Left colon (tissue), 2 donors: ENCODE measurements at places on chromosomes 5 and 9. TPM values are rescaled to one million over a fixed set of nuclear protein-coding genes. Genes with fewer than 3 reads are reported as not detected.

DNA sequence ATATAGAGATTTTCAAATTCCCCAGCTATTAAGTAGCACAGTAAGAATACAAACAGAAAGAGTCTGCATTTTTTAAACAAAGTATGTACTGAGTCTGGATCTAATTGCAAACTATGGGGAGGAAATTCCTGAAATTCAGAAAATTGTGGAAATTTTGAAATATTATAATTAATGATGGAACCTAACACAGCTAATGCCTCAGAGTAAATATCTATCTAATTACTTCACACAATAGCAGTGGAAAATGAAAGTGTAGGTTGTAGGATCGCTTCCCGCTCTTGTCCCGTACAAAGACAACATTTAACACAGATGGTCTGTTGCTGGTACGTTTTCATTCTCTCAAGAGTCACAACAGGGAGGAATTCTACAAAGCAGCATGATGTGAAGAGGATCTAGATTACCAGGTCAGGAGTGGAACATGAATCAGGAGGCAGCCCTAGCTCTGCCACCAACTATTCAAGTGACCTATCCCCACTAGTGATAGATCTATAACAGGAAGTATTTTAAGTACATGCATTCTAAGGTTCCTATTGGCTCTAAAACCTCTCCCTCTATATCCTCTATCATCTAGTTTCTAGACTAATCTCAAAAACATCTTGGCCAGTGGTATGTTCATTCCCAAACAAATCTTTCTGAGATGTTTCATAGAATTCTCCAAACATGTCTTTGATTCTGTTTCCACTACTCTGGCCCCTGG lies 58.9 kb upstream of the GRAMD2B start:
- no peak for DNase-seq

HK3 gene
- total RNA-seq = 4.4 TPM

- DNase-seq = no peak
These were observed 262.6 kb upstream of the MAP3K1 start for GRCh38 chr5:56552612-56553268.

DNA sequence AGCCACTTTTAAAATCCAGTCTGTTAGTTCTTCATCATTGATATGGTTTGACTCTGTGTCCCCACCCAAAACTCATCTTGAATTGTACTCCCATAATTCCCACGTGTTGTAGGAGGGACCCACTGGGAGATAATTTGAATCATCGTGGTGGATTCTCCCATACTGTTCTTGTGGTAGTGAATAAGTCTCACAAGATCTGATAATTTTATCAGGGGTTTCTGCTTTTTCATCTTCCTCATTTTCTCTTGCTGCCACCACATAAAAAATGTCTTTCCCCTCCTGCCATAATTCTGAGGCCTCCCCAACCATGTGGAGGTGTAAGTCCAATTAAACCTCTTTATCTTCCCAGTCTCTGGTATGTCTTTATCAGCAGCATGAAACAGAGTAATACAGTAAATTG lies 26.9 kb upstream of the SH3TC2 start:
- DNase-seq = no peak

DNA sequence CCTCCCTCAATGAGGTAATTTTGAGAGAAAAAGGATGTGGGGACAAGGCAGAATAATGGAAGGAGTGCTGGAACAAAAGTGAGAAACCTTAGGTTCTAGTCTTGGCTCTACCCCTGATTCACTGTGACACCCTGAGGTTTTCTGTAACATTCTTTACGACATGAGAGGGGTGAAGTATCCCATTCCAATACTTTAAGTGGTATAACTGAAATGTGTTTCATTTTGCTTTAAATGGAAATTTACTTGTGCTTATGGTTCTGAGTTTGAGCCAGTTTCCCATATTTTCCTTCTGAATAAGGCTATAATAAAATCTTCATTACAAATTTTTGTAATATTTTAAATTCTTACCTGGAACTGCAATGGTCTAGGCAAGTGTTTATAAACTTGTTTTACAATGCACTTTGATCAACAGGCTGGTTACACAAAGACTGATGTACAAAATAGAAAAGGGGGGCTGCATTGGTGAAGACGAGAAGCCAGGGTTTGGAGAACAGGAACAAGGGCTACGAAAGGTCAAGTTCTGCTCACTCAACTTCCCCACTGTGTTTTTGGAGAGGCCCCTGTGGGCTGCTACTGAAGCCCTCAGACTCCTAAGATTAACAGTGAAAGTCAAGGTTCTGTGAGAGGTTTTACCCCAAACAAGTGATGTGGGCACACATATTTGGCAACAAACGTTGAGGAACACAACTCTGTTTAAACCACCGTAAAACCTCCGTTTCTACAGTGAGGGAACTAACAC lies 171.9 kb upstream of the ELL2 start:
- no peak for DNase-seq

- peak; percentile 14 for DNase-seq
These were observed 596 bp downstream of the SLC28A3 start for GRCh38 chr9:84339962-84340361.

PCDHGA6 gene
- 1.6 TPM for total RNA-seq
